Body of pancreas (tissue), 4 donors: ENCODE measurements at places on chromosomes 1 and 21.

- no peak for DNase-seq
Observed at GRCh38 chr1:57276918-57277317, 146.9 kb downstream of the DAB1 start.

- no peak for DNase-seq
Observed at GRCh38 chr1:44625348-44625747, 48.9 kb downstream of the TMEM53 start.

DNA sequence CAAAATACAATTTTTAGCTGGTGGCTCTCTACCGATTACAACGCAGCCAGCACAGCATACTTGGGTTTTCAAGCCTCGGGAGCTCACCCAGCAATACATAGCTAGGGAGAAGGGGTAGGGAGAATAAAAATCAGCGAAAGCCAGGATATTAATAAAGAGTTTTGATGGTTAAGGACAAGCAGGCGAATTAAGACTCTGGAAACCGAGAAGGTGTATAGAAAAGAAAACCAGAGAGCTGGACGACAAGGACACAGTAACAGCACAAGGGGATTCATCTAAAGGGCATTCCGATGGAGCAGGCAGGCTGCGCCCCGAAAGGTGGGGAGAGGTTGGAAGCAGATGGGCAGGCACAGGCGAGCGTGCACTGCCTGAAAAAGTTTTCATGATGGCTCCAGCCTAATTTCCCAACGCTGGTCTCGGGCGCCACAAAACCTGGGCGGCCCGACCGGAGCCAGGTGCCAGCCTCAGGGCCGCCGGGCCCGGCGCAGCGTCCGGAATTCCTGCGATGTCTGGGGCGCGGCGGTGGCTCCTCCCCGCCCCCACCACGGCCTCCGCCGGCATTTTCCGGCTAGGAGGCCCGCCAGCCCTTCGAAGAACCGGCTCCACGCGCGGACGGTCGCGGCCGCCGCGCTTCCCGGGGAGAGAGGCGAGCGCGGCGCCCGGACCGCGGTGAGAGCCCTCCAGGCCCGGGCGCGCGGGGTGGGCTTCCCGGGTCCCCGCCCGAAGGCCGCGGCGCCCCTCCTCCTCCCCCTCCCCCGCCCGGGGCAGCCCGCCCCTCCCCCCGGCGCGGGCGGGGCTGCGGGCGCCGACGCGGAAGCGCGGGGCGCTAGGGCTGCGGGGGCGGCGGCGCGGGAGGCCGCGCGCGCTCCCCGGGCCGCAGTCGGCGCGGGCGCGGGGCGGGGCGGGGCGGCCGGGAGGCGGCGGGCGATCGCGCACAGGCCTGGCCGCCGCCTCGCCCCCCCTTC lies 774 bp upstream of the DYRK1A start:
- peak; percentile 77 for DNase-seq

DNA sequence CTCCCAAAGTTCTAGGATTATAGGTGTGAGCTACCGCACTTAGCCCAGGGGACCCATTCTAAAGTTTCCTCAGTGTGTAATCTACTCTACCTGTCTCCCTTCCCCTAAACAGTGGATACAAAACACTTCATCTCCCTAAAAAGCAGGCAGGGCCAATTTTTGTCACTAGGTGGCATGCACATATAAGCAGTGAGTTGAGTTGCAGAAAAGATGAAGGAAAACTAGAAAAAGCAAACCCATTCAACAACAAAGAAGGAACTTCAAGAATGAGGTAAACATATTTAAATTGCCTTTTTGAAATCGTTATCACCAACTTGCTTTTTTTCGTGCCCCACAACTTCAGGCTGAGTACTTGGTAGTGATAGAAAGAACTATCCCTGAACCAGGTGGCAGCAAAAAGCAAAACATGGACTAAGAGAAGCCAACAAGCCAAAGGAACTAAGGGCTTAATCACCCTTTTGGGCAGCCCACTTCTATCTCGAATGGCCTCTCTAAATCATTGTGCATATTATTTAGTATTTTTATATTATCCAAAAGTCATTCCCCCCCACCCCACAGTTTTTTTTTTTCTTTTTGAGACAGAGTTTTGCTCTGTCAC lies 19.7 kb upstream of the ALDH9A1 start:
- DNase-seq, result peak; percentile 63

DNA sequence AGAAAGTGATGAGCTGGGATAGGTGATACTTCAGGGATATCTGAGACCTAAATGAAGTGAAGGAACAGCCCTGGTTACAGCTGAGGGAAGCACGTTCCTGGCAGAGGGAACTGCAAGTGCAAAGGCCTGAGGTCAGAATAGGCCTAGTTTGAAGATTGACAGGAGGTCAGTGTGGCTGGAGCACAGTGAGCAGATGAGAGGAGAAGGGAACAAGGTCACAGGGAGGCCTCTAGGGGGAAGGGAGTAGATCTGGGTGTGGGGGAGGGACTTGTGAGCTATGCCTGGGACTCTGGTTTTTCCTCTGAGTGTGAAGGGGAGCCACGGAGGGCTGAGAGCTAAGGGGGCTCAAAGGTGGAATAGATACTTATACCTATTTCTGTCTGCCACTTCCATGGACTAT lies 736.4 kb downstream of the MATN1 start:
- no peak for DNase-seq

DNA sequence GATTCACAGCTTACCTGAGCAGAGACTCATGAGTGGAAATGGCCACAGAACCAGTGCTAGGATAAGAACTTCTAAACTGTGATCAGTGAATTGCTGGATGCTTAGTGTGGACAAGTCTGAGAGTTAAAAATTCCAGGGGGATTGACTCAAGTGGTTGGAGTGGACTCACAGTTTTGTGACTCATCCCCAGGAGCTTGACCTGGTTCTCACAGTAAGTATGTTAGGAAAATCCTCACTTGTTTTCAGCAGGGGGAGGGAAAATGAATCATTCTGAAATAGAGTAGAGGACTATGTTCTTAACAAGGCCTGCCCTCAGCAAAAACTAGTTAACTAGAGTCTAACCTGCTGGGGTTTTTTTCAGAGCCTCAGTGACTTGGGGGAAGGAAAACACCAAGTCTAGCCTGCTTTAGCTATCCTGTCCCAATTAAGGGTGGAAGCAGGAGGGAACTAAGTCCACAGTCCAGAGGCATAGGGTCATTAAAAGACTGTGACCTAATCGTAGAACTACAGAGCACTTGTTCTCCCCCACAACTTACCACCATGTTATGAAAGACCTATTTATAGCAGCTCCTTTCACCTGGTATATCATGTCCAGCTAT lies 6.1 kb upstream of the CDC73 start:
- no peak for DNase-seq

GRCh38 chr1:110350360-110350759 lies 11.2 kb downstream of the RBM15 start:
- DNase-seq, result no peak

DNA sequence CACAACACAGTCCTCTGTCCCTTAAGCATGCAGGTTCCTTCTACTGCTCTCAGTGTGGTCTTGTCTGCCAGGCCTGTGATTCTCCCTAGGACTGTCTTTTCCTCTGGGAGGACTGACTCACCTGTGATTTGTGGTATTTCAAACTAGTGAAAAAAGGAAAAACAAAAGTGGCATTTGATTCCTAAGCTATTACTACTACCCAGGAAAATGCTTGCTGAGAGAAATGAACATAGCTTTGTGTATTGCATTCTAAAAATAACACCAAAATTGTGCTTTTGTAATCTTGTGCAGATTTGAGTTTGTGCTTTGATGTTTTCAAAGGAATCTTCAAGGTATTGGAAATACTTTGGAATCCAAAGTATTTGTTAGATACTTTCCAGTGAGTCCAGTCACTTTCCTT lies 57.0 kb downstream of the GPR161 start:
- no peak for DNase-seq

GRCh38 chr1:205701420-205701819 lies 21.1 kb upstream of the SLC45A3 start:
- no peak for DNase-seq

DNA sequence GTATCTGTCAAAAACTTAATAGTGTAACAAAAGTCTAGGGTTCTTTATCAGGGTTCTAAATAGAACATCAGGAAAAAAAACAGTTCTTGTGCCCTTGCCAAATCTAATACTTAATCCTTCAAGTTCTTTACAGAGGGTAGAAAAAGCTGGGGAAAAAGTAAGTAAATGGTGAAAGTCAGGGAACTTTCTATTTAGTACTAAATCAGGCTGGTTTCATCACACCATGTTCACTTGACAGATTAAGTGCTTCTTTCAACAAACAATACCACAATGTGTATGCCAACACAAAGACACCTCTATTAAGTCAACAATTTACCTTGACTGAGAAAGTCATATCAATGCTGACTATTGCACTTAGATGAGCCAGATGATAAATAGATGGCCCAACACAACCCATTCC lies 9.7 kb downstream of the DBT start:
- no peak for DNase-seq

DNA sequence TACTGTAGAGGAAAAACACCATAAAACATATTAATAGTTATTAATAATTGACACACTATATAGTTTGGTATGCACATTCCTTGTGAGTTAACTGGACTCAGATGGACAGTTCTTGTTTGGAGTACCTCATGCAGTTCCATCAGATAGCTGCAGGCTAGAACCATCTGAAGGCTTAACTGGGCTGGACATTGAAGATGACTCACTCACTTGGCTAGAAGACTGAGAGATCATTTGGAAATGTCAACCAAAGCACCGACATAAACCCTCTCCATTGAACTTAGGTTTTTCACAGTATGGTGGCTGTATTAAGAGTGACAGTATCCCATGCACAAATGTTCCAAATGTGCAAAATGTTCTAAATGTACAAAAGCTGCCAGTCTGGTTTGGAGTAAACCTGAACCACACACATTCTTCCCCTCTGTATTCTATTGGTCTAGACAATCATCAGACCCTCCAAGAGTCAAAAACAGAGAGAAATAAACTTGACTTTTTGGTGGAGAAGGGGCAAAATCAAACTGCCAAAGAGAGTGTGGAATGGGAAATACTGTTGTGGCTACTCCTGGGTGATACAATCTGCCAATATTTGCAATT lies 708.4 kb downstream of the KCNT2 start:
- DNase-seq, result no peak

GRCh38 chr1:50703240-50703639 lies 256.8 kb downstream of the FAF1 start:
- no peak for DNase-seq

DNA sequence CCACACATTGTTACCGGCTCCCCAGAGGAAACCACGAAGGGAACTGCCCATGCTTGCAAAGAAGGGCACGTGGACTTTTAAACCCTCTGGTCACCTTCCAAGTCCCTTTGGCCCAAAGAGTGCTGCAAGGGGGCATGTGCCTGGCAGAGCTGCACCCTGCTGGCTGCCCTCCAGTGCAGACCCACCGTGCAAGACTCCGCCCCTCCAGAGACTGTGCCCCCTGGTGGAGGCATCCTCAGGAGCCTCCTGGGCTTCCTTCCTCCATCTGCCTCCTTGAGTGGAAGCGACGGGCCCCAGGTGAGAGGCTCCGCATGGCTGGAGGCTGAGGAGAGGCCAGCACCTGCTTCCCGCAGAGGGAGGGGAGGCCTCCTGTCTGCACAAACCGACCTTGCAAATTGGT lies 100.6 kb downstream of the CRYAA start:
- no peak for DNase-seq

DNA sequence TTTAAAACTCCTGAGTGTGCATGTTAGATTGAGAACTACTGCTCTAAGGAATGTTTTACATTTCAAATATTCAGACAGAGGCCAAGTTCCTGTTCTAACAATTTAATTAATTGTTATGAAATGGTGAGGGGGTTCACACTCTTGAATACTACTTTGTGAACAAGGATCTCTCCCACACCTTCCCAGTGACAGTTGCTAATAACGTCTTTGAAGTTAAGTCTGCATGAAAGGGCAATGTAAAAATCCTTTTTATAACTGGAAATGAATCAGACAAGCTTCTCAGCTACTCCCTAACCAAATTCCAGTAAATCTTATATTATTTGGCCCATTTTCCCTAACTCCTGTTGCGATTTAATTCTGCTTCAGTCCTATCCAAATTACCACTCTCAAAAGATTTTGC lies 828.5 kb upstream of the ADAMTS5 start:
- no peak for DNase-seq

DNA sequence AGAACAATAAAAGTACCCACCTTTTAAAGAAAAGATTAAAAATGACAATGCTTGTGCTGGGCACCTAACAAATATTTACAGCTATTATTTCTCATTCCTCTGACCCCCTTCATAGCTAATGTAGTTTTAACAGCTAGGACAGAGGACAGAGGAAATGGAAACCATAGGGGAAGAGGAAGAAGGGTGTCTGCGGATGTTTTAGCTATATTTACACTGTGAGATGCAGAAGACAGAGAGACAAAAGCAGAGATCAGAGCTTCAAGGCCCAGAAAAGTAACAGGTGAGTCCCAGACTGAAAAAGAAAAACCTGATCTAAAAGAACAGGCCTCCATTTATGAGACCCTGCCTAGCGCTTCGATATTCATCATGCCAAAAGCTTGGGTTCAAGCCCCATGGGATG lies 72.0 kb downstream of the ZNF281 start:
- no peak for DNase-seq

GRCh38 chr1:44377925-44378784 lies 23.1 kb upstream of the ERI3 start:
- DNase-seq, result peak; percentile 57

DNA sequence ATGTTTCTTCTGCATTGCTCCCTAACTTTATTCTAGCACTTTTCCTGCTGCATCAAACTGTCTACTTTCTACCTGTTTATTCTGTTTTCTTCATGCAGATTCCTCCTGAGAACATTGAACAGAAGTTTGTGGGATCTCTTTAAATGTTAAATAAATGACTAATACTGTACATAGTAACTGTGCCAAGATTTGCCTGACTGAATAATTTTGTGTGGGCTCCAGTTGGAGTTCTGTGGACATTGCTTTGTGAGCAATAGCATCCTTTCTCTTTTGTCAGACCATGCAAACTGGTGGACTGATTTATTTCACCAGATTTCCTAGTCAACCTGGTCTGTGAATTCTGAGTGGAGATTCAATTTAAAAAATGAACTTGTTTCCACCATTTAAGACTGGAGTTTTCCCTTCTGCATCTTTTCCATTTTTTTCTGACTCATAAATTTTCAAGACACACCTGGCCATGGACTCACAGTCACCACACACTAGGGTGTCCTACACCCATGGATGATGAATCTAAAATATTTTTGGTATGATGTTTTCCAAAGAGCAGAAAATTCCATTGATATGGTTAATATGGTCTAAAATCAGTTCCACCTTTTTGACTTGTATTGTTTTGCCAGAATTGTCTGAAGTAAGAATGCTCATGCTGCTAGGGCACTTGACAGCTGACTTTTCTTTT lies 140.7 kb upstream of the SPAG17 start:
- no peak for DNase-seq

DNA sequence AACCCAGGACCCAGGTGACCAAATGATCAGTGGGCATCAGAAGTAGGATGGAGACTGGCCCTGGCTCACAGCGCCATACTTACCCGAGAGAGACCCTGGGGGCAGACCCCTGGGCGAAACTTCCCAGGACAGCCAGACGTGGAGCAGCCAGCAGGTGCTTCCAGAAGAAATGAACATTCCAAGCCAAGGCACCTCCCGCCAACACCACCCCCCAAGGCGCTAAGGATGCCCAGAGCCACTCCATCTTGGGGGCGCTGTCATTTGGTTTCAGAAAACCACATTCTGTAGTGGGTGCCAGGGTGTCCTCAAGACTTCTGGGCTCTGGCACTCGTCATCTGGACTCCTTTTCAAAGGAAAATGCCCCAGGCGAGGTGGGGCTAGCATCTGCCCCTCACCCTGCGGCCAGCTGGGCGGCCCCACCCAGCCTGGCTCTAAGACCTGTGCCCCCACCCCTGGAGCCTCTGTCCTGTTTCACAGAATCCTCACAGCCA lies 98.8 kb downstream of the RIPK4 start:
- DNase-seq, result no peak

- DNase-seq, result no peak
Observed at GRCh38 chr1:79785561-79785960, 779.0 kb upstream of the ADGRL4 start.

- DNase-seq, result no peak
Observed at GRCh38 chr1:62725255-62725654, 37.1 kb upstream of the DOCK7 start.
